Activated CD8-positive, alpha-beta memory T cell treated with anti-CD3 and anti-CD28 coated beads for 24 hours (primary cell): ENCODE measurements at places on chromosomes 7 and 10.
A peak's percentile ranks its signal among the peaks of the same experiment; 100 is the strongest.

- peak; percentile 80 for DNase-seq
Observed at GRCh38 chr10:110209454-110209925, 2.1 kb downstream of the MXI1 start.

- no peak for DNase-seq
Observed at GRCh38 chr7:66720561-66720960, 20.0 kb upstream of the RABGEF1 start.

DNA sequence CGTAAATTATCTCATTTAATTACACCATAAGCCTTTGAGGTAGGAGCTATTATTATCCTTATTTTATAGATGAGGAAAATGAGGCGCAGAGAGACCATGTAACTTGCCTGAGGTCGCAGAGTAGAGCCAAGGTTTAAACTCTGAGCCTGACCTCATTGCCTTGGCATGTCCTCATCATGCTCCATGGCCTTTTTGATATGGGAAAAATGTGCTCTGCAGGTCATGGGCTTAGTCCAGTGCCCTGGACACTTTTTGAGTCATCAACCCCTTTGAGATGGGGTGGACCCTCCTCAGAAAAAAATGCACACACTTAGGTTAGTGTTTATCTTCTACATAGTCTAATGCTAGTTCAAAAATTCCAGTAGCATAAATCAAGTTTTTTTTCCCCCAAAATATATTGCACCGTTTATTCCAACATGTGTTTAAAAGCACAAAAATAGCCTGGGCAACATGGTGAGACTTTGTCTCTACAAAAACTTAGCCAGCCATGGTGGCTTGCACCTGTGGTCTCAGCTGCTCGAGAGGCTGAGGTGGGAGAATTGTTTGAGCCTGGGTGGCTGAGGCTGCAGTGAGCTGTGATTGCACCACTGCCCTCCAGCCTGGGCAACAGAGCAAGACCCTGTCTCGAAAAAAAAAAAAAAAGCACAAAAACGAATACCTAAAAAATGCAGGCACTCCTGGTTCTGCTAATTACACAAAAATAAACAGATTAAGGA lies 28.6 kb upstream of the TMEM178B start:
- no peak for DNase-seq

GRCh38 chr10:110044681-110045080 lies 36.9 kb downstream of the ADD3 start:
- DNase-seq = no peak

DNA sequence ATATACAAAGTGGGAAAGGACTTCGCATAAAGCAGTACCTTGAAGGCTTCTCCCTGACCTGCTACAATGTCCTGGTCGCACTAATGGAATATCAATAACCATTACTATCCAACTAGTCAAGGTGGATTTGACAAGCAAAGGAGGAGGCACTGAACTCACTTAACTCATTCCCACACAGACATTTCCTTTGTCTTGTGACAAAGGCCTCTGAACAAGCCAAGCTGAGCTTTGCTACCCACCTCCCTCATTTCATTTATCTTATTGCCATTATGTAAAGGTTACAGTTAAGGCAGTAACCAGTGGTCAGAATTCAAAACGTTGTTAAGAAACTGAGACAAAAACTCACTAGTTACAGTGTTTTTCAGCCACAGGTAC lies 7.3 kb downstream of the ELMO1 start:
- DNase-seq = no peak

DNA sequence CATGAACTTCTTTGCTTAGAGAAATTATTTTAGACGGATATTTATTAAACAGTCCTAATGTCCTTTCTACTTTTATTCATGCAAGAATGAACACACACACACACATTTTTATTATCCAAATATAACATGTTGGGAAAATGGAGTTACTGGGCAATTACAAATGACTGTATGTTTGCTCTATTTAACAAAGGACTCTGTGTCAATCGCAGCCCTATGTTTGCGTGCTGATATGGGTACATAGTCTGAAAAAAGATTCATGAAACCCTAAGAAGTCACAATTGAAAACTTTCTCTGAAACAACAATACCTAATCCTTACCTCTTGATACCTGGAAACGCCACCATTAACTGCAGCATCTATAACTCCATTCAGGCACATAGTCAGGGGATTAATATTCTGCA lies 184.7 kb upstream of the IMMP2L start:
- no peak for DNase-seq

GRCh38 chr10:73206385-73206784 lies 38.5 kb downstream of the FAM149B1 start:
- DNase-seq = no peak

DNA sequence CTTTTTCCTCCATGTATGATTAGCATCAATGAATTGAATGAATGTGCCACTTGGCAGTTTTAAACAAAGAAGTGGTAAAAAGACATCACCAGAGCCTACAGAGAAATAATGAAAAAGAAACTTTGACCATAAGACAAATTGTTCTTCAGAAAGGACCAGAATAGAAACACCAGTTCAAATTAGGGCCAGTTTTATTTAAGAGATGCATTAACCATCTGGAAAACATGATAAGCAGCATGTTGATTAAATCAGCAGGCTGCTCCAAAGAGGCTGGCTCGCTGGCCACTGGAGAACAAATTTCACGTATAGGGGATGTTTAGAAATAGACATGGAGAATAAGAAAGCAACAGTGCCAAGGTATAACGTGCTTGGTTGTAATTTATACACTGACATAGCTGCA lies 242.3 kb upstream of the AOAH start:
- DNase-seq = no peak

- DNase-seq = no peak
Observed at GRCh38 chr7:20787660-20788419, 1.2 kb upstream of the SP8 start.

- no peak for DNase-seq
Observed at GRCh38 chr7:129768614-129769399, 157.3 kb downstream of the NRF1 start.

DNA sequence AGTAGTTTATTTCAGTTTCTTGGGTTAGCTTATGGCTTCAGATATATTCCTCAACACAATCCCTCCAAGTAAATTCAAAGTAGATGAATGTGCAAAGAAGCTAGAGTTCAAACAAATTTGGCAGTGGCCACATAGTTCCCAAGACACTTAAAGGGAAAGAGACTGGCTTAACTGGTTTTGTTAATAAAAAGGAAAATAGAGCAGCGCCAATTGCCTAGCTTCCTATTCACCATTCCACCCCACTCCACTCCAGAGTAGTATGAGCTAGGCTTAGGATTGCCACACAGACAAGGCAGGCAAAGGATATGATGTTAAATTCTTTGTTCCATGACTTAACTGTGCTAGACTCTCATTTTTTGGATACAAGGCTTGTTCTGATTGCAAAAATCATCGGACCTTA lies 2.0 kb downstream of the XRCC2 start:
- DNase-seq = no peak

DNA sequence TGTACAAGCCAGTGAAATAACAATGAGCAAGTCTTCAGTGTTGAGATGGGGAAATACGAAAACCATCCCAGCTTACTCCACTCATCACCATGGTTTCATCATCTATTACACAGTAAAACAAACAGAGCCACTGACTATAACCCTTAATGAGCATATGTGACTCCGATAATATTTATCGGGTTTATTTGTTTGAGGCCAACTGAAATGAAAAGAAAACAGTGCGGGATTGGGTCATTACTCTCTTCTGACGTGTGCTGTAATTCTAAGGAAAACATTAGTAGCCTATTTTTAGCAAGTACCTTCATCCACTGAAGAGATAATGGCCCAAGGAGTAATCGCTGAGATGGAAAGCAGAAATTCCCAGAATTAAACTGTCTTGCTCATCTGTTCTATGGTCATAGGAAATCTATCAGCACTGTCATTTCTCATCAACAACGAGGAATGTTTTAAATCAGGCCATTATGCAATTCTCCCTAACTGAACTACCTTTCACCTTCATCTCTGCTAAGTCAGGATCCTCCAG lies 716.5 kb downstream of the INHBA start:
- DNase-seq = no peak

GRCh38 chr7:92997152-92997551 lies 120.6 kb downstream of the SAMD9 start:
- no peak for DNase-seq

GRCh38 chr10:94725871-94726270 lies 36.6 kb upstream of the CYP2C19 start:
- DNase-seq = no peak

- no peak for DNase-seq
Observed at GRCh38 chr10:77401683-77402082, 235.9 kb downstream of the KCNMA1 start.

- no peak for DNase-seq
Observed at GRCh38 chr7:84912993-84913635, 273.7 kb downstream of the SEMA3D start.

- no peak for DNase-seq
Observed at GRCh38 chr10:15775513-15775912, 55.8 kb upstream of the ITGA8 start.

- DNase-seq = no peak
Observed at GRCh38 chr10:3959370-3960325, 174.6 kb upstream of the KLF6 start.

DNA sequence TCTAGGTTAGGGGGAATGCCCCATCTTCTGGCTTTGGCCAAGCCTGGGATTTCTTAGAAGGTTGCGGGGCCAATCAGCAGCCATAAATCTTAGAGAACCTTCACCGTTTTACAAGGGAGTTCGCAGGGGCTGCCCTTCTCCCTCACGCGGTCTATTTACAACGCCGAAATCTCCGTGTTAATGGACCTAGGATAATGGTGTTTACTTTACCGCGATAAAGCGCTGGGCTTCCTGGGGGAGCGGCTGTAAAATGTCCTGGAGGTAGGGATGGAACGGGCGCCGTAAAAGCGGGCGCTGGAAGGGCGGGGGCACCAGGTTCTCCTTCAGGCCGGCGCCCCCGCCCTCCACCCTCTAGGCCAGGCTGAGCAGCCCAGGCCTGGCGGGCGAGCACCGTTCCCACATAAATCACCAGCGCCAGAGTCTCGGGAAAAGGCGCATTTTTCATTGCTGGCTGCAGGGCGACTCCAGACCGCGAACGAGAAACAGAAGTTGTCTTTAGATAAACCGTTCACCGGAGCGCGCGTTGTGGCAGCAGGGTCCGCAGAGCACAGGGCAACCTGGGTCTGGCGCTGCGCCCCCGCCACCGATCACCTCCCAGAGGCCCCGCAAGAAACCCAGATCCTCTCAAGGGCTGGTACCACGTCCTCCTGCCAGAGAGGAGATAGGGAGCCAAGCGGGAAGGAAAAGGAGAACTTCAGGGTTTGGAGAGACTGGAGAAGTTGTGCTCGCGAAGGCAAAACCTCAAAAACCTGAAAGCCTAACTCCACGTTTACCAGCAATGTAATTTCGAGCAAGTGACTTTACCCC lies 12.5 kb upstream of the NKX2-3 start:
- DNase-seq = no peak

DNA sequence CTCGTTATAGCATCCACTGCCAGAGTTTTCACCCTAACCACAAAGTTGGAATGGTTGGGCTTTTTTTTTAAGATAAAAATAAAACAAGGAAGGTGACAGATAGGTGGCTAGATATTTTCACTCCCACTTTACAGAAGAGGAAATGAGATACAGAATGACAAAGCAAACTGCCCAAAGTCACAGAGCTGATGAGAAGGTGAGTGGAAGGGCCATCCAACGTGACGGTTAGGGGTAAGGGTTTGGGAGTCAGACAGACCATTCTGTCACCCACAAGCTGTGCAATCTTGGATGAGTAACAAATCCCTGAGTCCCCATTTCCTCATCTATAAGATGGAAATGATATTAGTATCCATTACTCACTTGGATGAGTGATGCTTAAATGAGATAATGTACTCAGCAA lies 106.9 kb upstream of the PDLIM1 start:
- DNase-seq = peak; percentile 5

DNA sequence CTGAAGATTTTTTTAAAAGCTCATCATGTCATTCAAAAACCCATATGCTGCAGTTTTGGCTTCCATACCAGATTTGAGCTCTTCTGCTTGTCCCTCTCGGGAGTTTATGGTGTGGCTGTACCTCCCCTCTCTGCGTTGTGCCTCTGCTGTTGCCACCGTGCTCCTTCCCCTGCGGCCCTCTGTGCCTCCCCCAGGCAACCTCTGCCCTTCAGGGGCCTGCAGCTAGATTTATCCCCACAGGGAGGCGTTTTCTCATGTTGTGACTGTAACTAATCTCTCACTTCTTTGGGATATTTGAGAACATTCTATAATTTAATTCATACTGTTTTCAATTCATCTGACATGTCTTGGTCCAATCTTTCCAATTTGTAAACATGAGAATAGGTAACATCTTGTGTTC lies 52.7 kb downstream of the TASOR2 start:
- DNase-seq = no peak

DNA sequence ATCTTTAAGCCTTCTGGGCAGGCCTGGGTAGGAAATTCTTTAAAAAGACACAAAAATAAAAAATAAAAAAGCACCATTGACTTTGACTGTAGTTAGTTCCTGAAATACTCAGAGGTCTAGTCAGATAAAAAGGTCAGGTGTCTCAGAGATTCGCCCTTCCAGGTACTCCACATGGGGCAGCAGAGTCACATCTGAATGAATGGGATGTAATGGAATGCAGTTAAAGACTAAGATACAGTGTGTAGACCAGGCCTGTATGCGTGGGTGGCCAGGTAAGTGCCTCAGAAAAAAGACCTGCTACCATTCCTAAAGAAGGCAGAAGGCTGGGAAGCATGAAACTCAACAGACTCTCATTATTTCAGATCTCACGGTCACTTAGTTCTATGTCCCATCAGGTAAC lies 68.6 kb upstream of the SEM1 start:
- no peak for DNase-seq

- DNase-seq = no peak
Observed at GRCh38 chr10:25481467-25481866, 306.7 kb downstream of the GPR158 start.

- DNase-seq = no peak
Observed at GRCh38 chr7:36732806-36733205, 8.5 kb upstream of the AOAH start.

- DNase-seq = no peak
Observed at GRCh38 chr10:13078912-13079775, 20.8 kb upstream of the OPTN start.

- no peak for DNase-seq
Observed at GRCh38 chr7:138125119-138125518, 48.9 kb downstream of the AKR1D1 start.

DNA sequence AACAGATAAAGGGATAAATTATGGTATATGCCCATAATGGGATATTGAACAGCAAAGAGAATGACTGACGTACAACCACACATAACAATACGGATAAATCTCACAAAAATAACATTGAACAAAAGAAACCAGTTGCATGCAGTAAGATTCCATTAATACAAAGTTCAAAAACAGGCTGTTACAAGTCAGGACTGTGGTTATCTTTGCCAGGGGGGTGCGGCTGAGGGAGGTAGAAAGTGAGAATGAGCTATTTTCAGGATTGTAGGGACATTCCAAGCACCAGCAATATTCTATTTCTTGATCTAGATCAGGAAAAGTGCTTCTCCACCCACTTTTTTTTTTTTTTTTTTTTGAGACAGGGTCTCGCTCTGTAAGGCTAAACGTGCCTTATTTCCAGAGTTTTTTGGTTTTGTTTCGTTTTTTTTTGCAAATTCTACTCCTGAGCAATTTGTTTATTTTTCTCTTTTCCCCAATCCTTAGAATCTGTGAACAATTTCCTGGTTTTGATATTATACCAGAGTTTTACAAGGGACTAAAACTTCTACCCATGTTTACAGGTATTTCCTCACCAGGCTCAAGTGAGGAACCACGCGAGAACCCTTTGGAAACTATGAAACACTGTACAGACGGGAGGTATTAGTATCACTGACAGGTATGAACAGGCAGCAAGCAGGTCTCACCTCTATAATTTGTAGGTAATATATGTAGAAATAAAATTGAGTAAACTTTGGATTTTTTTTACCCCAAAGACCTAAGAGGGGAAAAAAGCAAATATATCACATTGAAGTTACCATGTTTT lies 9.9 kb downstream of the SMURF1 start:
- DNase-seq = no peak
